NCI-H187 (cell line): ENCODE measurements at places on chromosomes 7 and 10.

DNA sequence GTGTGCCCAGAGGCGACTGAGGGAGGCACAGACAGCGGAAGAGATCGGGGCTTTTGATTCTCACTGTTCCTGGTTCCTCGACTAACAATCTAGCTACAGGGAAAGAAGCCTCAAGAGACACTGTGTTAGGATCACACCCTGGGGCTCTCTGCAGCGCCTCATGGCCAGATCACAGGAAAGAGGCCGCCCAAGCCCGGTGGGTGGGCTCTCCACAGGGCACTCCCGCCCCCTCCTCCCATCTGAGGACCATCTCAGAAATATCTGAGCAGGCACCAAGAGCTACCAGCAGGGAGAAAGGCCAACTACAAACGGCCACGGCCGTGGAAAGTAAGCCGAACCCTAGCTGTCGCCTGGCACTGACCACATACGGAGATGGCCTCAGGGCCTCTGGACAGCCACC, 224.2 kb downstream of the MLLT10 start:
- no peak for DNase-seq

DNA sequence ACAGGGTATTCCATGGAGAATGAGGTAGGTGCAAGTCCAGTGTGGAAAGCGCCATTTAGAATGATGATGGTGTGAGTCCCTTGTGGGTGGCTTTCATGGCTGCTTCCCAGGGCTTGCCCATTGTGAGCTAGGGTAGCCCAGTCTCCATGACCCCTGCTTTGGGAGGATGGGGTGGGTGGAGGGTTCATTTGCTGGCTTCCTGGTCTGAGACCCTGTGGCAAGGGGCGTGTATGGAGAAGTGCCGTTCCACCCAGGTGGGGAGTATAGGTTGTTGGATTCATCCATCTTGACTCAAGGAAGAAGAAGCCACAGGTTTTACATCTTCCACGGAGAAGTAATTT, 27.7 kb downstream of the CCM2 start:
- DNase-seq = no peak

GRCh38 chr7:134778941-134779740, at the start of gene CALD1:
Gene CALD1, plus strand, starts transcription at chr7:134779634. Its CDS starts 88,100 bp downstream, at chr7:134867734.
- DNase-seq = no peak

GRCh38 chr10:17841050-17841449, 31.9 kb downstream of the MRC1 start:
- DNase-seq = no peak

- no peak for DNase-seq
Observed at GRCh38 chr7:2792235-2792634, 51.9 kb downstream of the GNA12 start.

DNA sequence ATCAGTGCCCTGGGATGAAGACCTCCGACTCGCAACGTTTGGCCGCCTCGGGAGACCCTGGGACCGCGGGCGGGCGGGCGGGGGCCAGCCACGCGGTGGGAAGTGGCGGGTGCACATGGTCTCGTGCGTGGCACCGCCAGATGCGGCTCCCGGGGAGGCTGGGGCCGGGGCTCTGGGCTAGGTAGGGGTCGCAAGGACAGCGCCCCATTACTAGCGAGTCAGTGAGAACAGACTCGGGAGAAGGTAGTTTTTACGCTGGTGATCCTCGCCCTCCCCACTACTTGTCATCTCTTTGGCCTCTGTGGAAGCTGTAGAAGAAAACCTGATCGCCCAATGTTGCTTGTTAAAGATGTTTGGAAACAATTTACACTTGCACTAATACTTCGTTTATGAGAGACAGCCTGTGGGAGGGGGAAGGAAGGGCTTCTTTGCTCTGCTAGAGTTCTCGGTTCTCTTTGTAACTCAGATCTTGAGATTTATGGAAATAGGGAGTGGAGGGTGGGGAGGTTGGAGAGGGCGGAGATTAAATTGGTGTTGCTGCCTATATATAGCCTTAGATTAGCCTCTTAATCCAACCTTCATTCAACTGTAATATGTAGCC, 591 bp downstream of the BZW2 start:
- DNase-seq = peak; percentile 19

DNA sequence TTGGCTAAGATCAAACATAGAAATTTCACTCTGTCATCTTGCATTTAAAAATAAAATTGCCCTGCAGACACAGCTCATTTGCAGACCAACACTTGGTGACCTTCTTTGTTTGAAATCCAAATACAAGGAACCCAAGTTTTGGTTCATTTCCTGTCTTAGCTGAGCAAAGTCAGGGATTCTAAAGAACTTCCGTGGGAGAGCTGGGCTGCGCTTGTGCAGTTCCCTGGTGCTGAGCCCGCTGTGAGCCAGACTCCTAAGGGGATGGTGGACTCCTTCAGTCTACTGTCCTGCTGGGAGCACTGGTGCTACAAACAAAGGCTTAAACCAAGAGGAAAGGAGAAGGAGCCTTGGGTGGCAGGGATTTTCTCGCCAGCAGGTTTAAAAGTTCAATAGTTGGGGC, 60.0 kb downstream of the MYOF start:
- no peak for DNase-seq

GRCh38 chr10:6624392-6624791, 44.3 kb upstream of the PRKCQ start:
- no peak for DNase-seq

- DNase-seq = no peak
Observed at GRCh38 chr7:33012364-33012763, 50.2 kb downstream of the NT5C3A start.

GRCh38 chr7:155471718-155472117, 13.8 kb downstream of the EN2 start:
- no peak for DNase-seq

DNA sequence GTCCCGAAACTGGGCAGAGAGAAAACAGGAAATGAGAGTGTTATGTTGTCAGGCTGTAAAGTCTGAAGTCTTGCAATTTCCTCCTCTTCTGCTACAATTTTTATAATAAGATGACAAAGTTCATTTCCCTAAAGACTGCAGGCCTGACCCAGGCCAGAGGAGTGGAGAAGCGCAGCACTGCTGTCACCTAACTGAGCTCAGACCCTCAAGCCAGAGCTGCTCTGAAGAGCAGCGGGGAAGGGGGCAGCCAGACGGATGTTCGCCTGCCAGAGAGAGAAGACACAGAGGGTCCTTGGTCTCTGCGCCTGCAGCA, 12.6 kb upstream of the AOAH start:
- DNase-seq = no peak

DNA sequence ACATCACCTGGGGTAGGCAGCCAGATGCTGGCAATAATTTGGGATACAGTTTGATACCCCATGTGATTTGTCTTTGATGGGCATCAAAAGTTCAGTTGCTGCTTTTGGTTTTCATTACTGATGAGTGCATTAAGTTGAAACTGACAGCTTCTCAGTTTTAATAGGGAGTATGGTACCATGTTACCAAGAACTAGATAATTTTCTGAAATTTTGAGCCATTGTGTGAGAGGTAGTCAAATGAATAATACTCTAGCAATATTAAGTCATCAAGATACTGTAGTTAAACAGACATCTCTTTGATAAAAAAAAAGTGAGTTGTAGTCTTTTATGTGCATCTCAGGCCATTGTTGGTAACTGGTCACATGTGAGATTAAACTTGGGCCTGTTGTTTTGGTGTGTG, 71.5 kb downstream of the ST7 start:
- no peak for DNase-seq

- DNase-seq = no peak
Observed at GRCh38 chr10:132938472-132939339, 3.7 kb downstream of the CFAP46 start.

- no peak for DNase-seq
Observed at GRCh38 chr10:132063432-132063831, 2.3 kb upstream of the JAKMIP3 start.

DNA sequence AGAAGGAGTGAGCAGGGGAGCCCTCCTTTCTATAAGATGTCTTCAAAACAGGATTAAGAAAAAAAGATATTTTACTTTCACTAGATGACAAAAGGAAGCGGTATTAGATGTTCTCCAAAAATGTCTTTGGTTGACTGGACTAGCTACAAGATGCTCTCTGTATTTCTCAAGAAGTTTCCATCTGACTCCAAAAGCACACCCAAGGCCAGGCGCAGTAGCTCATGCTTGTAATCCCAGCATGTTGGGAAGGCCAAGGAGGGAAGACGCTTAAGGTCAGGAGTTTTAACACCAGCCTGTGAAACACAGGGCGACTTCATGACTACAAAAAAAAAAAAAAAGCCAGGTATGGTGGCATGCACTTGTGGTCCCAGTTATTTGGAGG, 84.5 kb downstream of the PIP4K2A start:
- no peak for DNase-seq

- DNase-seq = no peak
Observed at GRCh38 chr7:41915871-41916270, 213.0 kb upstream of the INHBA start.

DNA sequence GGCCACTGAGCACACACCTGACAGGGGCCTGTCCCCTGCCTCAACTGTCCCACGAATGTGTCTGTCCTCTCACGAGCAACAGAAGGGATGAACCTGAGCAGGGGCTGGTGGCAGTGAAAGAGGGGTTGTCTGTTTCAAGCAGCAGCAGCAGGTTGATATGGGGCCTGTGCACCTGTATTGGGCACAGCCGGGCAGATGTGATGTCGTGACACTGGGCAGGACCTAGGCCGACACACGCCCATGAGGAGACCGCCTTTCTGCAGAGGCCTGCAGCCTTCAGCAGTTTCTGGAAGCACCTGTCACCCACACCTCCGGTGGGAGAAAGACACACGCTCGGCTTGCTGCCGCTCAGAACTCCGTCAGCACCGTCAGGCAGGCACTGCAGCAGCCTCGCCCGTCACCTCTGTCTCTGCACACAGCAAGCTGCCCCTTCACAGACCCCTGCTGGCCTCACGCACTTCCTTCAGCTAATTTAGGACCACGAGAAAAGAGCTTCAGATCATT, 48.5 kb downstream of the AMZ1 start:
- DNase-seq = no peak

- DNase-seq = no peak
Observed at GRCh38 chr10:117096599-117097201, 41.4 kb downstream of the VAX1 start.

- DNase-seq = peak; percentile 8
Observed at GRCh38 chr10:101041252-101041761, 10.3 kb downstream of the SFXN3 start.

GRCh38 chr10:129335942-129336341, 131.1 kb upstream of the MGMT start:
- DNase-seq = no peak

- no peak for DNase-seq
Observed at GRCh38 chr7:12771378-12771877, 84.0 kb downstream of the ARL4A start.

GRCh38 chr10:92832998-92833650, 15.2 kb upstream of the EXOC6 start:
- no peak for DNase-seq

DNA sequence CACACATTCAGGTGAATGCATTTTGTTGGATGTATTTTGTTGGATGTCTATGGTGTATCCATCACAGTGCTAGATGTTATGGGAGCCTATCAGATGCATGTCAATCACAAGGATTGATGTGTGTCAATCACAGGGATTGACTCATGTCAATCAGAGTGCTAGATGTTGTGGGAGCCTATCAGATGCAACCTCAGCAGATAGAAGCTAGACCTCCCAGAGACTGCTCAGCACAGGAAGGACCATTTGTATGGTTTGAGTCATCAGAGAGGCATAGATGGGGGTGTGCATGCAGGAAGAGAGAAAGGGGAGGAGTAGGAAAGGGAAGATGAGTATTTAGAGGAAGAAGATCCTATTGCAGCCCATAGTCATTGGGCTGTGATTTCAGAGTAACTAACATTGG, 48.3 kb upstream of the PITRM1 start:
- no peak for DNase-seq

DNA sequence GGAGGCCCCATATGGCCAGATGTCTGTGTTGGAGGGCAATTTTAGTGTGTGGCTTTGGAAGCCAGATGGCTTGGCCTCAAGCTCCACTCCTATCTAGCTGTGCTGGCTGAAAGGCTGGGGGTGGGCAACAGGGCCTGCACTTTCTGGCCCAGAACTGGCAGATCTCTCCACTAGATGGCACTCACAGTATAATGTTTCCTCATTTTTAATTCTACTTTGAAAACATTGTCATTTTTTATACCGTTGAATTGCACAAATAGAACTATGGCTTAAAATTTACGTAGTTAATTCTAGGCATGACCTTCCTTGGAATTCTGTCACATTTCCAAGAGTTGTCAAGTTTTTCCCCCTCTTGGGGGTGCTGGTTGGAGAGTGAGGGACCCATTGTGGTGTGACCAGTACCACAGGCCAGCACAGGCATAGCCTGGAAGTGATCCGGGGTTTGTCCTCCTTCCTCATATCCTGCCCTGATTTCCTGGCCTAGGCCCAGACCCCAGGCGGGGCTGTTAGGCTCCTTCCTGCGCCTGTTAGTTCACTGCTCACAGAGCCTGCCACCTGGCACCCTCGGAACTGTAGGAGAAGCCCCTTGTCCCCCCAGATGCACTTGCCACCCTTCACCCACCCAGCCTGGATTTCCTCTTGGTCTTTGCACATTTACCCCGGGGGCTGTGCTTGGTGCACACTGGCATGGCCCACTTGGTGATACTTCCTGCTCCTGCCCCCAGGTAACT, 52.8 kb downstream of the ARHGAP22 start:
- DNase-seq = no peak

DNA sequence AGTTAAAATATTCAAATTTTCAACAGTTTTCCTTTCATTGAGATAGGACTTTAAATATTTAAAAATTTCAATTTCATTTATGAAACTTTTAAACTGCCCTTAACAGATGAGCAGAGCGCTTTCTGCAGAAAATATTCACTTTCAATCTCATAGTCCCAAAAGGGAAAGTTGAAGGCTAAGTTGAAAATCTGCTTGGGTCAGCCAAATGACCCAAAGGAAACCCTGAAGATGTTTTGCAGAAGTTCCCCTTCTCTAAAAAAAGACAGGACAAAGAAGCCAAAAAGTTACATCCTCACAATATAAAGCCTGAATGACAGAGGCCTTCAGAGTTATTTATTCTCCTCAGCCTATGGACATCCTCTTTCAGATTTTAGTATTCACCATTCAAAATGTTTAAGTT, 17.6 kb upstream of the SCIN start:
- no peak for DNase-seq

- no peak for DNase-seq
Observed at GRCh38 chr7:91651986-91652385, 228.5 kb downstream of the MTERF1 start.

- DNase-seq = no peak
Observed at GRCh38 chr7:151386301-151387160, 23.3 kb downstream of the WDR86 start.

DNA sequence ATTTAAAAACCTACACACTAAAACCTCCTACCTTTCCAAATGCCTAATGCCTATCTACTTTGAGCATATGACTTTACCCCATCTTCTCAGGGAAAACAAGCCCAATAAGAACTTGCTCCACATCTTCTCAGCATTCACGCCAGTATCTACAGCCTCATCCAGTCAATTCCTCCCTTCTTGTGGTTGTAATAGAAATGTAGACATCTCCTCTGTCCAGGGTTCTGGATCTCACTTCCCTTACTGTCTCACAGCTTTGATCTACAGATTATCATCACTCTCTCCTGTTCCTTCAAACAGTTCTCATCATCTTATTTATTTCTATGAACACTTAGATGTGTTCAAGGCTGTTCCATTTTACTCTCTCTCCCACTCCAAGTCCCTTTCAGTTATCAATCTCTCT, 70.4 kb upstream of the NOBOX start:
- no peak for DNase-seq
